ENCODE measurements at places on chromosomes 12 and 14.
A peak's percentile ranks its signal among the peaks of the same experiment; 100 is the strongest.

- no peak for DNase-seq
Measured at GRCh38 chr12:131152587-131152986, 198.9 kb downstream of the ADGRD1 start.

DNA sequence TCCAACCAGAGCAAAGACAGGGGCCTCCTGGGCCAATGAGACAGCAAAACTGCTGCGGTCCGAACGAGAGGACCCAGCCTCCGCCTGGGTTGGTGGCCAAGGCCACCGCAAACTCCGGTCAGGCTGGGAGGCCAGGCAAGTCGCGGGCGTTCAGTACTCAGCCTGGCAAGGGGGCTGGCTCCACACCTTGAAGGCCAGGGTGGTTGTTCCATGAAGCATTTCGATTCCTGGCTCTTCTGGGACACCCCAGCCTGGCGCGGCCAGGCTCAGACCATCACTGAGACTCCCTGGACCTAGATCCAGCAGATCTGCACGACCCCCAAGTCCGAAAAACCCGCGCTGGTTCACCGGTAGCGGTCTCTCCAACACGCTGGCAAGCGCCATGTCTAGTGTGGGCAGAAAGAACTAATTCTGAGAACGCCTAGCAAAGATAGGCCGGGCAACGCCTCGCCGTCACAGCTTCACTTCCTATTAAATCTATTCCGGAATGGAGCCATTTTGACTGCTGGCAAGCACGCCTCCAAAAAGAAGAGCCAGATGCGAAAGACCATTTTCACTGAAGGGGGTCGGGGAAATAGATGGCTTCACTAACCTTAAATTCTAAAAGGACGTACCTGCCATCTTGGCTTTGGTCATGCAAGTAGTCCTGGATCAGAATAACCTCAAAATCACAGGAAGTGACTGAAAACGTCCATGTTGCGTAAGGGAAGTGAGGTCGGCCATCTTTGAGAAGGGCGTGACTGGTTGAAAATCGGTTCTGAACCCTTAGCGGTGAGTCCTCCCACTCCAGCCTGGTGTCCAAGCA lies at the start of gene PSMB5:
Gene PSMB5, minus strand, starts transcription at position 403 of the 805 bp plus-strand sequence. Its CDS starts 19 bp downstream, at position 384.
- DNase-seq = no peak

DNA sequence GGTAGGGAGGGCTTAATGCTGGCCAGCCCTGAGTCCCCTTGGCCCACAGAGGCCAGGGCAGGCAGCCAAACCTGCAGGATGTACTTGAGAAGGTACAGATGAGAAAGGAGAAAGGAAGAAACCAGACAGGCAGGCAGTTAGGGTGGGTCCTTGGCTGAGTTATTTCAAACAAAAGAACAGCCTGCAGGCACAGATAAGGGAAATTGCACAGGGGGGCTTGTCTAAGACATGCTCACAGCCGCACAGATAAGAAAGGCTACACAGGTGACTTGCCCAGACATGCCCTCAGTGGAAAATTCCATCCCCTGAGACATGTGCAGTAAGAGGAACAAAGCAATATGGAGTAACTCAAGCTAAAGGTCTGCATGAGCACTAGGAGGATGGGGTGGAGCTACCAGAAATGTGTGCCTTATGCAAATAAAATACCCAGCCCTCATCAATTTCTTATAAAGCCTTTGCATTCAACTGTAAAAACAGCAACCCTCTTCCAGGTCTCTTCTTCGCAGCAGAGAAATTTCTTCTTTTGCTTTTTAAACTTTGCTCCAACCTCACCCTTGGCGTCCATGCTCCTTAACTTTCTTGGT lies 158.2 kb upstream of the RGS6 start:
- DNase-seq = no peak

- DNase-seq = no peak
Measured at GRCh38 chr12:114690267-114691135, 6.5 kb upstream of the TBX3 start.

DNA sequence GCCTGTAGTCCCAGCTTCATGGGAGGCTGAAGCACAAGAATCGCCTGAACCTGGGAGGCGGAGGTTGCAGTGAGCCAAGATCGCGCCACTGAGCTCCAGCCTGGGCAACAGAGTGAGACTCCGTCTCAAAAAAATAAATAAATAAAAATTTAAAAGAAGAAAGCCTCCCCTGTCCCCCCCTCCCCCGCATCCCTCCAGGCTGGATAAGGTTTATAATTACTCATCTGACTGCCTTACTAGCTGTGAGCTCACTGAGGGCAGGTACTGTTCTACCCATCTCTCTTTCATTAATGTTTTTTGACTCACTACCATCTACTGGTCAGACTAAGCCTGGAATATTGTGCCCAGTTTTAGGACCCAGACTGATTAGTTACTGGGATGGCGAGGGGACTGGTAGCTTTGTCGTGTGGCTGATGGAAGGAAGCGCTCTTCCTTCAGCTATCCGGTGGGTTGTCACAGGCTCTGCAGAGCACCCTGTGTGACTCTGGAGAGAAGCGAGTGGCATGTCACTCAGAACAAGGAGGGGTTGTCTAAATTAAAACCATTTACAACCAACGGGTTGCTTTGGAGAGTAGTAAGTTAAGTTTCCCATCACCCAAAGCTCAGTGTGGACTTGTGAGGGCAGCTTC lies 16.9 kb downstream of the EVL start:
- DNase-seq = no peak

DNA sequence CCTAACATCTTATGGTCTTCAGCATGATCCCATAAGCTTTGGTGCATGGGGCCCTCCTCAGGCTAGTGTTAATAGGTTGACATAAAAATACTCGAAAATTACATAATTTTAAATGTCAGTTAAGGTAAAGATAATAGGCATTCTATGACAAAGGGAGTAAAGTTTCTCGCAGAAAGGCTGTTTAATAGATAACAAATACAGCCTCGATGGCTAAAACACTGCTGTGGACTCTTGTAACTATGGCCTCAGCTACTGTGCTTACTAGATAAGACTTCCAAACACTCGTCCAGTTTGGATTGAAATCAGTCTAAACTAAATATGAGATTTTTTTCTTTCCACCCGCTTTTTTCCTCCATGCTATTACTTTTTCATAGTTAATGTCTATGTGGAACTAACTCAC lies 23.2 kb upstream of the MGST1 start:
- no peak for DNase-seq

DNA sequence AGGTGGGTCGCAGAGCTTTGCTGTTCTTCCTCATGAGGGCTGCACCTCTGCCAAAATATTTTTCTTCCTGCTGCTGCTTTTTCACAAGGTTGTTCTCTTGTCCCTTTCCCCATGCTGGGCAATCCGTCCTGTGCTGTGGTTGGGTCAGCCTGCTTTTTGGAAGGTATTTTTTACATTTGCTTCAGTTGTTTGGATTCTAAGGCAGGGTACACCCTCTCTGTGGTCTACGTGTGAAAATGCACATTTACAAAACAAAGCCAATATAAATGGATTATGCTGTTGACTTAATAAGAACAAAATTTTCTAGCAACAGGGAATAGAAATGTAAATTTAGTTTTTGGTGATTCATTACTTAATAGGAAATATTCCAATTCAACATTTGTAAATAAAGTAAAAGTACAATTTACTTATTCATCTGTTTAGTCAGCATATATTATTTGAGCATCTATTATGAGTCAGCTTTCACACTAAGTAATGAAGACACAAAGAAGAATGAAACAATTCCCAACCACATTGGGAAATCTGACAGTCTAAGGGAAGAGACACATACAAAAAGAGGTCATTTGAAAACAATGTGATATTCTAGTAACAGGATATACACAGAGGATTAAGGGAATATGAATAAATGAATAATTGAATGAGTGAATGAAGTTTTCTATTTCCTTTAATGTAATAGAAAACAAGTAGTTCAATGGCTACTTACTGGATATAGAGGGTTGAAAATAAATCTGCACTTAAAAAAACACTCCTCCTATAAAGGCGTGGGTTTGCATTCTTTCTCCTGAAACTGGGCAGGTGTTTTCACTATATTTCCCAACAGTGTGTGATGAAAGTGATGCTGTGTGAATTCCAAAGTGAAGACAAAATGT lies 94.6 kb upstream of the PRICKLE1 start:
- DNase-seq = no peak

GRCh38 chr12:54759751-54760150 lies 94.6 kb upstream of the MUCL1 start:
- peak; percentile 64 for DNase-seq

DNA sequence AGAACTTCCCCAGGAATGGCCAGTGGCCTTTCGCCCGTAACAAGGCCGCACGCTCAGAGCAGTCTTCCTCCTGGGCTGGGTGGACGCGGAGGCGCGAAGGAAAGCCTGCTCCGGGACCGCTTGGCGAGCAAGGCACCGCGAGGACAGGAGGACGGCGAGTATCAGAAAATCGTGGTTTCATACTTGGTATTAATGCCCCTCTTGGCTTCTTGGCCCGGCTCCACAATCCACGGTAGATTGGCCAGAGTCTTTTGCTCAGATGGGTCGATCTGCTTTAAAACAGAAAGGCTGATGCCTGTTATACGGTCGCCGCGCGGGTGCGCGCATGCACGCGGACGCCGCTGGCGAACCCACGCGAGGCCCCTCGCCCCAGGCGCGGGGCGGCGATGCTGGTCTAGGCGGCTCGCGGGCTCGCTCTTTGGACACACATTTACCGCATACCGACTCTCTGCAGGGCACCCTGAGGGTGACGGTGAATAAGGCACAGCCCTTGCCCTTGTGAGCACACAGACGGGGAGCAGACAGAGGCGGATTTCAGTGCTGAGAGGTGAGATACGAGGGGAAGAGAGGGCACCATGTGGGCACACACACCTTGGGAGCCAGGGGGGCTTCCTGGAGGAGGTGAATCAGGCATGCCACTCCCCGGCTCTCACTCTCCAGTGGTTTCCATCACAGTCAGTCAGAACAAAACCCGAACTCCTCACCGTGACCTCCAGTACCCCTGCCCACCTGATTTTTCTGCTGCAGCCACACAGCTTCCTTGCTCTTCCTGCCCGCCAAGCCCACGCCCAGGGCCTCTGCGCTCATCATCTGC lies 100.7 kb downstream of the APAF1 start:
- no peak for DNase-seq

- DNase-seq = no peak
Measured at GRCh38 chr12:80720516-80720915, 3.8 kb downstream of the MYF5 start.

DNA sequence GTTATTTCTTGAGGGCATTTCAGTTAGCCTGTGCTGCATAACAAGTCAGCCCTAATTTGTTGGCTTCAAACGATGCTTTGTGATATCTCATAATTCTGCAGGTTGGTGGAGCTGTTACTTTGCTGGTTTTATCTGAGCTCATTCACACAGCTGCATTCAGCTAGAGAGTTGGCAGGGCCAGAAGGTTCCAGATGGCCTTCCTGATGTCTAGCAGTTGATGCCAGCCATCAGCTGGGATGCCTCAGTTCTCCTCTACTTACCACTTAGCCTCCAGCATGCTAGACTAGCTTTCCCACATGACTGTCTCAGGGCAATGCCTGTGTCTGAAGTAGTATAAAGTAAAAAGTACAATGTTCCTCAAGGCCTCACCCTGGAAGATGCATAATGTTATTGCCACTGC lies 130.6 kb downstream of the SLC35F4 start:
- DNase-seq = peak; percentile 42

DNA sequence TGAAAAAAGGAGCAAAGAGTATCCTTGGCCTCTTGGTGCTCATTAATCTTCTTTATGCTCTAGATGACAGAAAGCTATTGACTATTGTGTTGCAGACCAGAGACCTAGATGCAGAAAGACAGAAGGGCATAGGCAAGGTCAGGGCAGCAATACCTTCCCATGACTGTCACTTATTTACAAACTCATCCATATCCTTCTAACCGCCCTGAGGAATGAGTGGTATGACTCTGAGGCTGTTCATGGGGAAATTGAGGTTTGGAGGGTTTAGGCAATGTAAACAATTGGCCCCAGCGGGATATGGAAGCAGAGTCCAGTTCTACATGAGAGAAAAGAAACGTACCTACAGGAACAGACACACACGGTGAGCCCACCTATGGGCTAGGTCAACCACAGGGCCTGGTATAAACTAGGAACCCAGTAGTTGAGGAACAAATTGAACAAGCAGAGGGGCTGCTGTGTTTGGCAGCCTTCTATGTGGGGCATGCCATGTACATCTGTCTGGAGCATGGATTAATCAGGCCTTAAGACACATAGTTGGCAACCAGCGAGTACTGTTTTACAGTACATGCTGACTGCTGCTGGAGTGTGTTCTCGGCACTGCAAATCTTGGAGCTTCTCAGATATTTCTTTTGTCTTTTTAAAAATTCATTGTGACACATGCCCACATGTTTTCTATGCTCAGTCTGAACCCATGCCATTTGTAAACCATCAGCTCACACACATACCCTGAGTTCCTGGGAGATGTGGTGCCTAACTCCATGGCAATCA lies 159.7 kb upstream of the NTF3 start:
- DNase-seq = no peak

Measured in NCI-H524 (cell line).